ENCODE measurements at places on chromosomes 6 and 20.

GRCh38 chr20:5569021-5569420 lies 181.2 kb upstream of the SHLD1 start:
- no peak for DNase-seq

GRCh38 chr6:89021629-89022028 lies 58.2 kb upstream of the RNGTT start:
- no peak for DNase-seq

DNA sequence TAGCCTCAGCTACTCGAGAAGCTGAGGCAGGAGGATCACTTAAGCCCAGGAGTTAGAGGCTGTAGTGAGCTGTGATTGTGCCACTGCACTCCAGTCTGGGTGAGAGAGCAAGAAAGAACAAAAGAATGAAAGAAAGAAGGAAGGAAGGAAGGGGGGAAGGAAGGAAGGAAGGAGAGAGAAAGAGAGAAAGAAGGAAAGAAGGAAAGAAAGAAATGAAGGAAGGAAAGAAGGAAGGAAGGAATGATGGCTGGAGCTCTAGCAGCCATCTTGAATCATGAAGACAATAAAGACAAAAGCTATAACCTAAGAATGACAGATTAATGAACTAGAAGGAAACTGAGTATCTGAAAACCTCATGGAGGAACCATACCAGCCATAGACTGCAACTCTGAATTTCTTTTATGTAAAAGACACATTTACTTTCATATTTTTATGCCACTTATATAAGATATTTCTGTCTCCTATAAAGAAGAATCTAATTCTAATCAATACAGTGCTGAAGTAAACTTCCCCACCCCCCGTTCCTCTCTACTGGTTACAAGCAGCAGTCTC lies 522.3 kb upstream of the JARID2 start:
- no peak for DNase-seq

- no peak for DNase-seq
These were observed 13.6 kb downstream of the IL17F start for GRCh38 chr6:52230685-52231084.

GRCh38 chr20:32366380-32366779 lies 8.2 kb downstream of the ASXL1 start:
- DNase-seq, result no peak

DNA sequence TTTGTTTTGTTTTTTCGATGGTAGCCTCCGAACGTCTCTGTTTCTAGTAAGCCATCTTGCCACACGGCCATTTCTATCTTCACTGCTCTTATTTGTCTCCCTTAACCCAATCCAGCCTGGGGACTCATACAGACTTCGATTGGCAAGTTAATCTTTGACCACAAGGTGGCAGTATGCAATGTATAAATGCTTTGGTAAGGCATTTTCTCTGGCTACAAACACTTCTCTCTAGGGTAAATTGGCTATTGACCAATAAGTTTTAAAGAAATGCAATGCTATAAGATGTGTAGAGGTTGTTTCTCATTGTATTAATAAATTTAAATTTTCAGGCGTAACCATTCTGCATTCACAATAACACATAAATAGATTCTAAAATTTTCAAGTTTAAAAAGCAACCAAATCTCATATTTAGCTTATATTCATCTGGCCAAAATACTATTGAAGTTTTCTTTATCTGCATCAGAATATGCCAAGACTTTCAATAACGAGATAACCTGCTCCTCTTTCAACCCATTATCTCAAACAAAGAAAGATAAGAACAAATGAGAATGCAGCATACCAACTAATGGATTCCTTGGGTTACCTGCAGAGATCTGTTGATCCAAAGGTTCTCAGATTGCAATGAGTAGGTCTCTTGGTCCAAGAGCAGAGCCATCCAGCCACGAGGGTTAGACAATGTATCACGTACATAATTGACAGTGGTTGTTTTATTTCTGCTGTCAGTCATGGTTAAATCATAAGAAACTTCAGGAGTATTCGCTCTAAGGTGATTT lies 231.9 kb downstream of the PKHD1 start:
- no peak for DNase-seq

- no peak for DNase-seq
These were observed 13.1 kb downstream of the CYB5R4 start for GRCh38 chr6:83872386-83873118.

GRCh38 chr6:38113825-38114576 lies 294.5 kb downstream of the ZFAND3 start:
- no peak for DNase-seq

DNA sequence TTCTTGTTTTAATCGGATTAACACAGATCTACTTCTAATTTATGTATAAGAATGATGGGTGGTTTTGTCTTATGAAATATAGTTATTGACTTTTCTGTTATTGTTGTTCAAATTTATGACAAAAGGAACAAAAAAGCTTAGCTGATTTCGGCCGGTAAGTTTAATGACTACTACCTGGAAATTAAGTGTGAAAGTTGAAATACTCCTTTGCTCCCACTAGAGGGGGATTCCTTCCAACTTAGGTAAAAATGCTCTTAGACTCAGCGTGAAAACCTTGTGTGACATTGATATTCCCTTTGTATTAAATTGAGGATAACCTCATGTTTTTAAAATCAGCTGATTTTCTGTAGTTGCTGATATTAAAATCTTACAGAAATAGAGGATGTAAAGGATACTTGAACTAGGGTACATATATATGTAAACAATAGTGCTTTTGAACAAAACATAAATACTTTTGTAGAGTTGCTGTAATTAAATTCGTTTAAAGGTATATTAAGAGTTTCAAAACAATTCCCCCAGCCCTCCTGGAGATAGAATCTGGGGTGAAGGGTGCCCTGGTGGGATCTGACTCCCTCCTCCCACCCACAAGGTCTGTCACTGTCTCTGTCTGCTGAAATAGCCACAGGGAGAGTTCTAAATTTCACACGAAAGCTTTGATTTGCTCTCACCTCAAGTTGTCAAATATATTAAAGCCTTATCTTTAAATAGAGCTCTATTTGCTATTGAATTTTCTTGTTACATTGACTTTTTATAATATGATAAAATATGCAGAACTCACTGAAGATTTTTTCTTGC lies 257.5 kb downstream of the ARID1B start:
- DNase-seq, result no peak

DNA sequence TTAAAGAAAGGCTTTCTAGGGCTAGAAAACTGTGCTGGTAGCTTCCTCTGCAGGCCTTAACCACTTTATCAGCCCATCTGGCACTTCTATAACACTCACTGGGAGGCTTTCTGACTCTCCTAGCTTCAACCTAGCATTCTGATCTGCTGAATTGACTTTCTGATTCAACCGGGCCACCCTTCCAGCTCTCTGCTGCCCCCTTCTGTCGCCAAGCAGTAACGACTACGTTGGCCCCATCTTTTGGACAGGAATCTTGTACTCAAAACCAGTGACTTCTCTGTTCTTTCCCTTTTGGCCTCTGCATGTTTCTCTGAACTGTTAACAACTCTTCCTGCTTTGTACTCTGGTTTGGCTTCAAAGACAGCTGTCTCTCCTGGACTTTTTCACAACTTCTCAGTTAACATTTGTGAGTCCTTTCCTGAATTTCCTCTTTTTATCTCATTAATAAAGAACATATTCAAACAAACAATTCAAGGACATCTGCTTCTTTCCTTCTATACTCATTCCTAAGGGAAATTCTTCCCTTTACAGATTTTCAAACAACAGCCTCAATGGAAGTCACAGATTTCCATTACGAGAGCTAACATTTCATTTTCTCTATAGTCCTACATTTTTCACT lies 43.9 kb upstream of the FAM135A start:
- peak; percentile 51 for DNase-seq

DNA sequence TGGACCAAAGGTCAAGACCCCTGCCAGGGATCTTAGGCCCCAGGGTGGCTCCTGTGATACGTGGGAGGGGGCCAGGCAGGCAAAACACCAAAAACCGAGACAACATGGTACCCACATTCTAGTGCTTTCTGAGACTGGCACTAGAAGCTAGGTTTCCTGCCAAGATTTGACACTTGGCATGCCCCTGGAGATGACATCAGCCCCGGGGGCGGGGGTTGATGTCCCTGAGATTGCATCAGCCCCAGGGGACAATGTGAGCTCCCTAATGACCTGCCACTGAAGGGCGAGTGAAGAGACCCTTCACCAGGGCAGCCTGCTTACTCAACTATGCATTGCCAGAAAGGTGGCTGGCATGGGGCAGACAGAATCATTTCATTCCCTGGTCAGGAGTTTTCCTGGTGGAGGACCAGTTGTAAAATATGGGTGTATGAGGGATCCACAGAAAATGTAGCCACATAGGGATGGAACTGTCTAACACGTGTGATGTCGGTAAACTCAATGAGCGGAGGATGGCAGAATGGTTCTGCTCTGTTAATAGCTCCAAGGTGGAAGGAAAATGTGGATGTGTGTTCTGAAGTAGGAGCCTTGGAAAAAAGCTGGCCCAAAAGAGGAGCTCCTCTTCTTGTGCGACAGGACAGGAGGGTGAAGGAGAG lies 219.7 kb downstream of the UNC5CL start:
- DNase-seq, result no peak

GRCh38 chr6:108873251-108873650 lies 25.0 kb downstream of the ARMC2 start:
- DNase-seq, result no peak

- DNase-seq, result no peak
These were observed 1.3 kb downstream of the SOBP start for GRCh38 chr6:107491138-107491609.

DNA sequence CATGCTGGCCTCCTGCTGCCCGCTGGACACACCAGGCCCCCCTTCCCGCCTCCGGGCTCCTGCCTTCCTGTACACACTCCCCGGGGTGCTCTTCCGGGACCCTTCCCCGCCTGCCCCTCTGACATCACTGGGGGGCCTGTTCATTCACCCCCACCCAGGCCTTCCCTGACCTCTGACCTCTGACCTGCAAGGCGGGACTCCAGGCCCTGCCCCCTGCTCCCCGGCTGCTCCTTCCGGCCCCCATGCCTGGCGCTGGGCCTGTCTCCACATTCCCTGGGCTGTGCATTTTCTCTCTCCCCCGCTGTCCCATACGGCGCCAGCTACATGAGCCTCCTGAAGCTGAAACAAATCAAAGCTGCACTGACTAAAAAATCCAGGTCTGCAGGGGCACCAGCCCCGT lies 71.6 kb upstream of the GATA5 start:
- no peak for DNase-seq

DNA sequence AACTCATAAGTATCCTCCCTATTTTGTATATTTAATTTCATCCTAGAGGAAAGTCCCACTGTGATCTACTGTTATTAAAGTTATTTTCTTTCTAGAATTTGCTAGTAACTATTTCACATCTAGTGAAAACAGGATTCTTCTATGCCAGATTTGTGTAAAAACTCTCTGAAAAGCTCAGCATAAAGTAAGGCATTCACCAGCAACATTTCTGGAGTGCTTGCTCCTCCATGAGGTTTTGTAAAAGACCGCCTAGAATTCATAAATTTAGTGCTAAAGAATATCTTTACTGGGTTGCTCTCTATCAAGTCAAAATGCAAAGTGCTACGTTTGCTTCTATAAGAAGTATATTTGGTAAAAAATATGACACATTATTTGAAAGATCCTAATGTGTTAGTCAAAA lies 173.5 kb upstream of the IRAK1BP1 start:
- DNase-seq, result no peak

DNA sequence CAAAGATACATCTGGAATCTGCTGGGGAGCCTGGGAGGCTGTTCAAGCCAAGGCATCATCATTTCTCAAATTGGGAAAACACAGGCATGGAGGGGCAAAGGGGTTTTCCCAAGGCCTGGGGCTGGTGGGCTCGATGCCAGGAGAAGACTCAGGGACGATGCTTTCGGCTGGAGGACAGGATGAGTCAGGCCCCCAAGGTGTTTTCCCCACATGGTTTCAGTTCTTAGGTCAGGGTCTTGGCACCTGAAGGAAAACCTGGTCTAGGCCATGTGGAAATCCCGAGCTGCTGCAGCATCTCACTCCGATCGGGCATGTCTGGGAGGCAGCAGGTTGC lies 348.1 kb downstream of the CDC5L start:
- no peak for DNase-seq

DNA sequence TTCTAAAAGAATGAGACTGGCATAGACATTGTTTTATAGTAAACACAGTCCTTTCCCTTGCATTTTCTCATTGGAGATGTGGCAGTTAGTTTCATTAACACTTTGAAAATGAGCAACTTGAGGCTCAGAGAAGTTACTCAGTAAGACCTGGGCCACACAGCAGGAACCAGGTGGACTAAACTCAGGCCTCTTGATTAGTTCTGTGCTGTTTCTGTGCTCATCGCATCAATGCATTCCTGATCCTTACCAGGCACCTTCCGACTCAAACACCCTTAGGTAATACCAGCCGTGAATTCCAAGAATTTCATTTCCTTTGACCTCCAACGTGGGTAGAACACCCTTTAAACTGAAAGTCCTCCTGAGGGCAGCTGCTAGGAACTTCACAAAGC lies 362.8 kb downstream of the ESR1 start:
- no peak for DNase-seq

- peak; percentile 50 for DNase-seq
These were observed at the start of gene SNX14 for GRCh38 chr6:85593438-85594196. Gene SNX14, minus strand, starts transcription at chr6:85593858. Its CDS starts 140 bp downstream, at chr6:85593718.

DNA sequence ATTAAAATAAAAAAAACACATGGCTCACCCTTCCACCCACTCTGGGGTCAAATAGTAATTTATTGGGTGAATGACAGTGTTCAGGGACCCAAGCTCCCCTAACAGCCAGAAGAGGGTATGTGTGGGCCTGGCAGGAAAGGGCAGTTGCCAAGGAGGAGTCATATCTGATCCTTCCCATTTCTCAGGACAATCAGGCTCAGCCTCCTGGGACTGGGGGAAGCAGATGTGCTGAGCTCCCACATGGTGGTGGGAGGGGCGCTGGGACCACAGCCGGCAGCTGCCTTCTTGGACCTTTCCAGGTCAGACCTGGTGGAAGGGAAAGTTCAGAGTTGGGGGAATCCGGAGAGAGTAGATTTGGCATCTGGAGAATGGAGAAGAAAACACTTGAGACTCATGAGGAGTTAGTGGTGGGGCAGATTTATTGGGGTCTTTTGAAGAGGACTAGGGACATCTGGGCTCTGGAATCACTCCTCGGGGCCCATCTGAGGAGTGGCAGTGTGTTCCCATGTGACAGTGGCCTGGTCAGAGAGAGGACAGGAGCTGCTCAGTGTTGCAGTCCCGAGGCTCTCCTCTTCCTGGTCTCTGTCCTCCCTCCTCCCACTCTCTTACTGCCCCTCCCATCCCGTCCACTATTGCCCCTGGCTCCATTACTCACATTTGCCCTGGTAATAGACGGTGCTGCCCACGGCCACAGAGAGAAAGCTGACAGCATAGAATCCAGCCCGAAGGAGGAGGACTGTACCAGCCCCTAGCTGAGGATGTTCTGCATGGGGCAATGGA lies 3.0 kb downstream of the LST1 start:
- no peak for DNase-seq

GRCh38 chr6:18245642-18246041 lies 18.7 kb downstream of the DEK start:
- DNase-seq, result no peak

- no peak for DNase-seq
These were observed 48.0 kb downstream of the MAPK14 start for GRCh38 chr6:36075656-36076055.
